Ovary (tissue), 10 donors: ENCODE measurements at places on chromosomes 5 and 9. TPM values are rescaled to one million over a fixed set of nuclear protein-coding genes. Genes with fewer than 3 reads are reported as not detected.
A peak's percentile ranks its signal among the peaks of the same experiment; 100 is the strongest.

Gene TAS2R1
- not detected for total RNA-seq

Gene GARIN3
- not detected for total RNA-seq

- no peak for DNase-seq
Measured at GRCh38 chr9:23850690-23851629, 24.9 kb upstream of the ELAVL2 start.

DNA sequence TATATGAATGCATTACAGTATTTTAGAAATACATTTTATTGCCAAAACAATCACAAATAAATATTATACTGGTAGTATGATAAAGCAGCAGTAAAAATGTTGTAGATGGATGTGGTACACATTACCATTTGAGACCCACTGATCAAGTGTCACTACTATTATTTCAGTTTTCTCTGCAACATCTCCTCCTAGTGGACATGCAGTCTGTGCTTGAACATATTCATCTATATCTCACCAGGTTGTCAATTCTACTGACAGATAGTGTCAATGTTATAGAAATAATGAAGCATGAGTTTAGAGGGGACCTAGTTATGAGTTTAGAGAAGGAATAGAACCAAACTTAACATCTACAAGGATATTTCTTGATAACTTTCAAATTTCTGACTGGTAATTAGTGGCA lies 39.2 kb upstream of the ELOVL7 start:
- no peak for DNase-seq

DNA sequence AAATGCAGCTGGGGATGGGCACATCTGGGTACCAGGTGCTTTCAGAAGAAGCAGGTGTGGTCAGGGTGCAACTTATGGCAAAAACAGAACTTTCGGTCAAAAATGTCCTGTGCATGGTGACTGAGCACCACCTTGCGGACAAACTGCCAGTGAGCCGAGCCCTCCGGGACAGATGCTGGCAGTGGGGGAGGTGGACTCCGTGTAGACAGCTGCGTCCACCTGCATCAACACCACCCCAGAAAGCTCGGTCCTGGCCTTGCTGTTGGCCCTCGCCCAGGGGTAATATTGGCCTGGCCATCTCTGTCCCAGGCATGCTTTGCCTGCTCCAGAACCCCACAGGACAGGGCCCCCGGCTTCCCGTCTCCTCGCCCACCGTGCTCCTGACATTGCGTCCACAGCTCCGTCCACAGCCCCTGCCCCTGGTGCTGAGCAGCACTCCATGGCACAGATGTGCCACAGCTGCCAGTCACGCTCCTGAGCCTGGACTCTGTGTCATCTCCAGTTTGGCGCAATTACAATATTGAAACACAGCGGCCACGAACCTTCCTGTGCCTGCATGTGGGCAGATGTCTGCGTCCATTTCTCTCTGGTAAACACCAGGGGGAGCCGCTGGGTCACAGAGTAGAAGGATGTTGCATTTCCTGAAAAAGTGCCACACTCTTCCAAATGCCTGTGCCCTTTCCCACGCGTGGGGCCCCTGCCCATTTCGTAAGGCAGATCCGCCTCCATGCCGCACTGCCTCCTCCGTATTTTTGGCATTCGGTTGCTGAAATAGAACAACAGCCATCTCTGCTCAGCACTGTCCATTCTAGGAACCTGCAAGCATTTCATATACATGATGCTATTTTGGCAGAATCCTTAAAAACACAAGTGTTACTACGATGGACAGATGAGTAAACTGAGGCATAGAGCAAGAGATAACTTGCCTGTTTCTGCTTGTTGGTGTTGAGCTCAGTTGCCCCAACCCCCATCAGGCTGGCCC lies 33.4 kb upstream of the SLC6A19 start:
- DNase-seq: peak; percentile 72
